ENCODE measurements at places on chromosomes 13 and 19.

DNA sequence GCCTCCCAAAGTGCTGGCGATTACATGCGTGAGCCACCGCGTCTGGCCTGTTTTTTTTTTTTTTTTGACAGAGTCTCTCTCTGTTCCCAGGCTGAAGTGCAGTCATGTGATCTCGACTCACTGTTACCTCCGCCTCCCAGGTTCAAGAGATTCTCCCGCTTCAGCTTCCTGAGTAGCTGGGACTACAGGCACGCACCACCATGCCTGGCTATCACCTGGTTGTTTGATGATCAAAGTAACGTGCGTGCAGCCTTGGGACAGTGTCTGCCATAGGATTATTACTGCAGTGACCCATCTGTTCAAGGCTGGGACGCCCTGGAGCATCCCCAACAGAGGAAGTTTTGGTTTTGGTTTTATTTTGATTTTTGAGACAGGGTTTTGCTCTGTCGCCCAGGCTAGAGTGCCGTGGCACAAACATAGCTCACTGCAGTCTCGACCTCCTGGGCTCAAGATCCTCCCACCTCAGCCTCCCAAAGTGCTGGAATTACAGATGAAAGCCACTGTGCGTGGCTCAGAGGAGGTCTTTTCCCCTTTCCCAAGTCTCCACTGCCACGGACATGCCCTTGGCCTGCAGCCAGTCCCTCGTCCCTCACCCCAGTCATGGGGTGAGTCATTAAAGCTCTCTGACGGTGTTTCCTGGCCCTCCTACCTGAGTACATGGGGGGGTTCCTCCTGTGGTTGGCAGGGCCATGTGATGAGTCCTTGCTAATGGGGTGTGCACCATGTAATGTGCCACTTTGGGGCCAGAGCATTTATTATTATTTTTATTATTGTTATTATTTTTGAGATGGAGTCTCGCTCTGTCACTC is 65.6 kb downstream of the IER2 start:
- no peak for DNase-seq

GRCh38 chr19:1969176-1970002 is 28.4 kb downstream of the CSNK1G2 start:
- DNase-seq = no peak

- DNase-seq = no peak
These were observed 15.4 kb upstream of the CHAMP1 start for GRCh38 chr13:114298866-114299265.

DNA sequence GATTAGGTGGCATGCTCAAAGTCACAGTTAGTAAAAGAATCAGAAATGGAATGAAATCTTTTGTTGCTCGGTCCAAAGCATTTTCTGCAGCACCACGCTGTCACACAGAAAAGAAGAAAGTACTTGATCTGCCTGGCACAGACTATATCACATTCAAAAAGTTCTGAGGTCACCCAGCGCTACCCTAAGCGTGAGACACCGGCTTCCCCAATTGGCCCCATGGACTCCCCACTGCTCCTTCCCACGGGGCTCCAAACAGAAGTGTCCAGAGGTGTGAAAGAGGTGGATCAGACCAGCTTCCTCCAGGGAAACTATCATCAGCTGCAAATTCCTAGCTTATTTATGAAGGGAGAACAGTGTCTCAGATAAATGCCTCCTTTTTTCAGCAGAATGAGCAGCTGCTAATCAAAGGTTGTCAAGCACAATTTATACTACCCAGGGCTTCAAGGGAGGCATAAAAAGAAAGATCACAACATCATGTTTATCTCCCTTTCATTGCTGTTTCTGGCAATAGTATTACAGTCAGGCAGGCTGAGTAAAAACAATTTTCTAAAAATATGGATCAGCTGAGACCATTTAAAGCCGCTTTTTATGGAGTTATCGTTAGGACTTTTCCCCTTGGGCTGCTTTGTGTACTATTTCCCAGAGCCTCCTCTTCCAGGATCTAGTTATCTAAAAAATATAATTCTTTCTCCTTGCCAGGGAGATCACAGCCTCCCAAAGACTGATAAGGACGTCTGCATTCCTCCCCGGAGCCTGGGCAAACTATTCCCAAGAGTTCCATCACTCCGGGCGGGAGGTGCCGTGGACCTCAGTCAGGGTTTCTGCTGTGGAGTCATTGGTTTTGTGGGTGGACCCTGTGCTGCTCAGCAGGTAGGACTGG is 208.0 kb downstream of the LHFPL6 start:
- no peak for DNase-seq

All from NCI-H345 (cell line).